ENCODE measurements at places on chromosomes 1 and 21.
A peak's percentile ranks its signal among the peaks of the same experiment; 100 is the strongest.

DNA sequence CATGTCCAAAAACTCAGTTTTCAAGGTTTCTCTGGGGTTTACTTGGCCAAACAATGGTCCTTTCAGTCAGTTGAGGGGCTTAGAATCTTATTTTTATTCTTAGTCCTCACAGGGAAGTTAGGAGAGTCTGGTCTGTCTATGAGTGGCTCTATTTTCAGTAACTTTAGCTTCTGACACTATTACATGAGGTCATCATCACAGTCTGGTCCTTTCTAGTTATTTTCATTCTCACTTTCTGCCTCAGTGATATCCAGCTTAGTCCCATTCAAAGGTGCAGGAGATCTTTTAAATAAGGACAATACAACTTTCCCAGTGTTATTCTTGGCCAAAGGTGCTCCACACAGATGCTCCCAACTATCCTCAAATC, 30.0 kb upstream of the FGGY start:
- DNase-seq = no peak

DNA sequence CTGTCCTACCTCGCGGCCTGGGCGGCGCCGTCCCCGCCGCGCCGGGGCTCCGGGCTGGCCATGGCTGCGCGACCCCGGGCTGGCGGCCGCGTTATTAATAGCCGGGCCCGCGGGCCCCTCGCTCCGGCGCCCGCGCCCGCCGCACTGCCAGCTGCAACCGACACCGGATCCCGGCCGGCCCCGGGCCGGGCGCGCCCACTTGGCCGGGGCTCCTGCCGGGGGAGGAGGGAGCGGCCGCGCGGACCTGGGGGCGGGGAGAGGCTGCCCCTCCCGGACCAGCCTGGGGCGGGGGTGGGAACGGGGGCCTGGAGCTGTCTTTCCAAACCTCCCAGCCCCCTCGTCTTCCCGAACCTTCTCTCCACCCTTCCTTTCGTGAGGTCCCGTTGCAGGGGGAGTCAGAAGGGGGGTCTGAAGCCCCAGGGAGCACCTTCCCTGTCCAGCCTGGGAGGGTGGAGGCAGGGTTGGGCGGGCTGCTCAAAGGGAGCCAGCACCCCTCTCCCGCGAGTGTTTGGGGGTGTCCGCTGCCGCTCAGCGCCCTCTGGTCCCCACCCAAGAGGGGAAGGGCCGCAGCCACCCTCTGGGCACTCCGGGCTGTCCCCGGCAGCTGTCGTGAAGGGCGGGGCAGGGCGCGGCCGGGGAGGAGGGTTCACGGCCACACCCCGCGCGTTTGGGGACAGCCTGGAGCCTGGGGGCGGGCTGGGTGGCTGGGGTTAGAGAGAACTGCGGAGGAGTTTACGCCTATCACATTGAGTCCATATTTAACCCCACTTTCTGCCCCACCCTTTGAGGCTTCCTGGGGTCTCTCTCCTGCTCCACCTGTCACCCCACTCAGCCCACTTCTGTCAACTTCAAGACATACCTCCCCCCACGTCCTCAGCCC, at the start of gene SYNC:
SYNC (minus strand) TSS at position 172 of the 880 bp plus-strand sequence; CDS start at position 62, 110 bp downstream.
- DNase-seq = no peak

GRCh38 chr1:223142795-223143536, at the start of gene TLR5:
Gene TLR5, minus strand, starts transcription at chr1:223143248. Its CDS starts 30,217 bp downstream, at chr1:223113031.
- DNase-seq = peak; percentile 69

- DNase-seq = peak; percentile 46
These were observed 660 bp downstream of the GCLM start for GRCh38 chr1:93908394-93909145.

GRCh38 chr1:207282058-207282457, 39.4 kb upstream of the CD55 start:
- no peak for DNase-seq

- DNase-seq = no peak
These were observed 2.8 kb upstream of the EFHD2 start for GRCh38 chr1:15406614-15407559.

- no peak for DNase-seq
These were observed 3.0 kb downstream of the ADPRS start for GRCh38 chr1:36091698-36092097.

DNA sequence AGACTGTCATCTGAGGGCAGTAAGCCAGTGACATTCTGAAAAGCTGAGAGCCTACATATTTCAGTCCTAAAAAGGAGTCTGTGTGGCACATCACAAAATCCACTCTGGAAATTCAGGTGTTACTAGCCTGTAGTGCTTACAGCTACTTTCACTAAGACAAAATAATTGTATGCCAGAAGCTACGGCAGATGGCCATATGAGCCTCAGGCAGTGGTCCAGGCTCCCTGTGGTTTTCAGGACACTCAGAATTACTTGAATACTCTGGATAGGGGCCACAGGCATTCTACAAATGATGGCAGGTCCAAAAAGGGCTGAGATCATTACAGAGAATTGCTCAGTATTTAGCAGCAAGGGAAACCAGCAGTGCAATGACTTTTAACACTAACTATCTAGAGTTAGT, 527.1 kb downstream of the MRPL39 start:
- DNase-seq = no peak

- DNase-seq = no peak
These were observed 152.7 kb upstream of the NEGR1 start for GRCh38 chr1:72435025-72435424.

GRCh38 chr21:37771181-37771580, 145.1 kb downstream of the KCNJ6 start:
- DNase-seq = no peak

DNA sequence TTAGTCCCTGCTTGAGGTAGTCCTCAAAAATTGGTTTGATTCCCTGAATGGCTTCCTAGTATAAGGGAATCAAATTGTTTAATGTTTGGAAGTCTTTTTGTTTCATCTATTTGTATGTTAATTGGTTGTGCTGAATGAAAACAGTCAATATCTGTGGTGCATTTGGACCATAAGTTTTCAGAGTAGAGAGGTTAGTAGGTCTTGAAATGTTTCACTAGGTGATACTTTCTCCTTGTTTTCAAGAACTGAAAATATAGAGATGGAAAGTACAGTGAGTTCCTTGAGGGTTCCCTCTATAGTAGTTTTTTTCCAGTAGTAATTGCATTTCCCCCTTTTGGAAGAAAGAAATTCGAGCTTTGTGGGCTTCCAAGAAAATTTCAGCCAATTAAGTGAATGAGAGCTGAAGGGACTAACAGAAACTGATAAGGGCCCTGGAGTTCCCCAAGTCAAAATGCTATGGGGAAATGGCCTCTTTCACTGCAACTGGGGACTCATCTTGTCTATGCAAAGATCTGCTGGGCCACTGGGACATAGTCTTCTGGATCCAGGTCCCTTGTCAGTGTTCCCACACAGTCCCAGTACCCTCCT, 18.6 kb upstream of the CEP350 start:
- no peak for DNase-seq

GRCh38 chr1:184329962-184330868, 56.6 kb upstream of the C1orf21 start:
- no peak for DNase-seq

Measured in C1 segment of cervical spinal cord (tissue), 14 donors.